NCI-H1092 (cell line): ENCODE measurements at places on chromosomes 1 and 21.

DNA sequence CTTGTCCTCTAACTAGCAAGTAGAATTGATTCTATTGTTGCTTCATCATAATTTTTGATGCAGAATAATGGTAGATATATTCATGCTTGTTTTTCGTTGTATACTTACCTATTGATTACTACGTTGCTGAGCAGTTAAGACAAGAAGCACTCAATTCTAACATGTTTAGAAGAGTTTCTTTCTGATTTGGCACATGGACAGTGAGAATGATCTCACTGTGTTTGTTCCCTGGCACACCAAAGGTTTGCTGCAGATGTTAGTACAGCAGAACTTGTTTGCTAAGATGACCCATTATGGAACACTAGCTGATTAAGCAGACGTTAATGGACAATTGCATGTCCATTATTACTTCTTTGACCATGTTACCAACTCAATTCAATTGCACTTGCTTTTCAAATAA, 184.7 kb upstream of the SGIP1 start:
- no peak for DNase-seq

GRCh38 chr1:247007511-247008405, at the start of gene ZNF695:
Gene ZNF695, minus strand, starts transcription at chr1:247008057. Its CDS starts 149 bp downstream, at chr1:247007908.
- DNase-seq, result peak; percentile 98

- peak; percentile 94 for DNase-seq
Observed at GRCh38 chr1:109075531-109076490, at the start of gene TAF13. Gene TAF13, minus strand, starts transcription at chr1:109076003. Its CDS starts 56 bp downstream, at chr1:109075947.

DNA sequence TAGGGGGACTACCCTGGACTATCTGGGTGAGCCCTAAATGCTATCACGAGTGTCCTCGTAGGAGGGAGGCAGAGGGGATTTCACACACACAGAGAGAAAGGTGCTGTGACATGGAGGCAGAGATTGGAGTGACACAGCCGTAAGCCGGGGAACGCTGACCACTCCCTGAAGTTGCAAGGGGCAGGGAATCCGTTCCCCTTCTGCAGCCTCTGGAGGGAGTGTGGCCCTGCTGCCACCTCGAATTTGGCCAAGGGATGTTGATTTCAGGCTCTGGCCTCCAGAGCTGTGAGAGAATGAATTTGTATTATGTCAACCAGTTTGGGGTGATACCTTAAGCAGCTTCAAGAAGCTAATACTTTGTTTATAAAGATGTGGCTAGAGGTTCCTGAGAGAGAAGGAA, 137.7 kb downstream of the ACTL8 start:
- DNase-seq, result no peak

DNA sequence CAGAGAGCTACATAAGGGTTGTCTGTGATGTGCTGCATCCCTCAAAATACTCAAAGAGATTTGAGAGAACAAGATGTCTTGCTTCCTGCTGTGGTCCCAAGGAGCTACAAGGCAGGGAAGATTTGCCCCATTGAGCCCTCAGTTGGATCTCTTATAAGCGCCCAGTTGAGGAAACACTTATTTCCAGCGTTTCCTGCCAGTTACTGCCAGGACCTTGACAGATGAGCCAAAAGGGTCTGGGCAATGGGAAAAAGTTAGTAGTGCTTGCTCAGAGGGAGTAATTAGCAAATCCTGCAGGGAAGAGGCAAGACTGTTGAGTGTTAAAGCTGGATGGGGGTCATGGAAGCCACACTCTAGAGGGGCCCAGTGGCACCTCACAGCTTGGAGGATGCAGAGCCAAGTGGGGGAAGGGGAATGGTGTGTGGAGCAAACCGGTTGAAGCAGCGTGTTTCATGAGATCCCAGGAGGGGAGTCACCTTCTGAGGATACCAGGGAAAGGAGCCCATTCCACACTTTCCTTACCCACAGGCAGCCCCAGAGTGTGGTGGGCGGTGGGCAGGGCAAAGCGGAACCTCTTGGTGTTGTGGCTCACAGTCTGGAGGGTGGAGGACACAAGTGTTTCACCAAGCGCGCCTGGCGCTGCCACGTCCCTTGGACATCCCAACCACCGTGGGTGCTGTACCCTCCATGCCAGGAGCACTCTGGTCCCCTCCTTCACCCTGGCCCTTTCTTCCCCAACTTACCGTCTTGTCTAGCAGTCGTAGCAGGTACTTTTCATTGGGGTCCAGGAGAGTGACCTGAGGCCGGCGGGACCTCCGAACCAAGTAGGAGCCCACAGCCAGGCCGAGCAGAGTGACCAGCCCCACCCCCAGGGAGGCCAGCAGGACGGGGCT, 805 bp downstream of the CYB5R1 start:
- DNase-seq, result no peak

DNA sequence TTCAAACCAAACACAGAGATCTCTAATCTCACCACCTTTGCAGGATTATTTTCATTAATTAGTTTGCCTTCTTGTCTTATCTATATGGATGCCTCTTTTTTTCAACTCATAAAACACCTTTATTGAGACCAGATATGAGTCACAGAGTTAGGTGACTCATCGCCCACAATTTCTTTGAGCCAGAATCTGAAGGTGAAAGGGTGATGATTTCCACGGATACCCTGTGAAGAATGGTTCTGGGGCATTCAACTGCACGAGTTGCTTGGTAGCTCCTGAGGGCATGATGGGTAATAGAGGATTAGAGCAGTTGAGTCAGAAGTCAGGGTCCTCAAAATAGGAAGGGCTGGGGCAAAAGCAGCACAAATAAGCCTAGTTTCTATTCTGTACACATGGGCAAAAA, 128.2 kb downstream of the TBX19 start:
- no peak for DNase-seq

- no peak for DNase-seq
Observed at GRCh38 chr1:101284021-101284420, 47.2 kb downstream of the S1PR1 start.

- DNase-seq, result no peak
Observed at GRCh38 chr1:191320062-191320461, 838.2 kb upstream of the RGS18 start.

DNA sequence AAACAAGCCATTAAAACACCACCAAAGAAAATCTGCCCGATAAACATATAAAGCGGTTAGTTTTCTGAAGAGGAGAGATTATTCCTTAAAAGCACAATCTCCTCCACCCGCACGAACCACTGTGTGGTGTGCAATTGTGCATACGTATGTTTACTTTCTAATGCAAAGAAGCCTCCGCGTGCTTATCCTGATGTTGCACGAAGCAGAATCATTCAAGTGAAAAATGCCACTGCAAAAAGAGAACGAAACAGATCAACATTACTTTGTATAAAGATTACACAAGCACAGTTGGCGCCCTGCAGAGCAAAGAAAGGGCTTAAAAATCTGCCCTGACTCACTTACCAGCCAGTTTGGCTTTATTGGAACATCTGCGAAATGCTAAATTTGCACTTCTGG, 166.8 kb downstream of the ZNF281 start:
- no peak for DNase-seq

- DNase-seq, result no peak
Observed at GRCh38 chr1:32377541-32378220, 15.3 kb downstream of the TSSK3 start.

DNA sequence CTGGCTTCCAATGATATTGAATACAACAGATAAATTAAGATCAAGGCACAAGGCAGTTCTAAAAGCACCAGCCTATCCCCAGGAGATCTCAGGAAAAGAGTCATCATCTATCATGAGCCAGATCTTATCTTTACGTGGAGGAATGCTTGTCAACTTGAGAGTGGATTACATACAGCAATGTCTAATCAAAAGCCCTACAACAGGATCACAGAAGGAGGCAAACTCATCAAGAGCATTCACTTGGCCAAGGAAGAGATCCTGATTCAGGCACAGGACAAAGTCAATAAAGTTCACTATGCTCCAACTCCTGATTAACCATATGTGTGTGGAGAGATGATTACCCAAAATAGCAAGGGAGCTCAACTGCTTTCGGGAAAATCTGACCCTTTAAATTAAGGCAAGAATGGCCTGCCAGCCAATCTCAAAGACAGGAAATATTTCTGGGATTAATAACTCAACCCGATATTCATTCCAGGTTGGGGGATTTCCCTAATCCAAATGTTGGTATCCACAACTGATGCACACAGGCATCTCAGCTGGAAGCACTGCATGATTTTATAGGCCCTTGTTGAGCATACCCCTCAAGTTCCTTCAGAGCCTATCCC, 33.7 kb downstream of the TBX15 start:
- no peak for DNase-seq

DNA sequence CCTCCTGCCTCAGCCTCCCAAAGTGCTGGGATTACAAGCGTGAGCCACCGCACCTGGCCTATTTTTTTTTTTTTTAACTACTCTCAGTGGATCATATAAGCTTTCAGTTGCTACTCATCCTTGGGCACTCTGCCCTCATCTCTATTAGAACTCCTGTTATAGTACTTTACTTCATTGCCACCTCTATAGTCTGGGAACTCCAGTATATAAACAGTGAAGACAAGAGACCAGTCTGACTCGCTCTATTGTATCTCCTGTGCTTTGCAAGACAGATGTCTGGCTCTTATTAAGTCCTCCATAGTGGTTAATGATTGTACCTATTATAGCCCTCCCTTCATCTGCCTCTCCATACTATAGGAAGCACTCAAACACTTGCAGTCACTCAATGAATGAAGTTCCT, 15.1 kb downstream of the KHDRBS1 start:
- DNase-seq, result no peak

GRCh38 chr1:164876398-164877116, 317.6 kb downstream of the PBX1 start:
- DNase-seq, result no peak

- DNase-seq, result no peak
Observed at GRCh38 chr1:217564833-217565232, 66.1 kb downstream of the GPATCH2 start.

- no peak for DNase-seq
Observed at GRCh38 chr1:111045033-111045722, 81.5 kb upstream of the LRIF1 start.

- no peak for DNase-seq
Observed at GRCh38 chr1:93965888-93966287, 56.7 kb upstream of the GCLM start.

DNA sequence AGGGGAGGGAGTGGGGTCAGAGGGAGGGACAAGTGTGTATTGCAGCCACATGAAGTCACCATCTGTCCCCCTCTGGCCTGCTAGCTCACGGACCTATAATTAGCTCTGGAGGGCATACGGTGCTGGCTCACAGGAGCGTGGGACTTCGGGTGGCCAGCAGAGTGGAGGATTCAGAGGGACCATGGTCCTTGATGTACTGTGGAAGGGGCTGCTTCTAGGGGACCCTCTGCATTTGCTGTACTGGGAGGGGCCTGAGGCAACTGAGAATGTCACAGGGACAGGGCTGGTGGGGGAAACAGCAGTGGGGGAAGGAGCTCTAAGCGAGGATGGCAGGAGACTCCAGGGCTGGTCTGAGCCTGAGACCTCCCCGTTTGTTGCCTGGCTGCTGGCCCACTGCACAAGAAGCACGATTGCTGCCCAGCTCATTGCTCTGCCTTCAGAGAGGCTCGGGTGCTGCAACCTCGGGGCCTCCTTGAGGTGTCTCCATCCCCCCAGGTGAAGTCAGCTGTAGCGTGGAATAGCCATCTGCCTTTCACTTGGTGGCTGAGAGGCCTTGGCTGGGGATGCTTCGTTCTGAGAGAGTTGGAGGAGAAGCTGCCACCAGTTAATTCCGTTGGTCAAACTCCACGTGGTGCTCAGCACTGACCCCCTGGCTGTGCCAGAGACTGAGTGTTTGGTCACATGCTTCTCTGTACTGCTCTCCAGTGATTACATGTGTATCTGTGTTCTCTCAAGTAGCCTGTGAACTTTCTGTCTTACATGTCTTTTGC, 2.7 kb downstream of the PPFIA4 start:
- DNase-seq, result no peak

GRCh38 chr1:209741193-209741592, 14.7 kb upstream of the TRAF3IP3 start:
- DNase-seq, result no peak

- DNase-seq, result no peak
Observed at GRCh38 chr1:178964469-178965330, 61.0 kb upstream of the FAM20B start.

- DNase-seq, result no peak
Observed at GRCh38 chr1:119556423-119556822, 49.4 kb downstream of the HSD3B1 start.

DNA sequence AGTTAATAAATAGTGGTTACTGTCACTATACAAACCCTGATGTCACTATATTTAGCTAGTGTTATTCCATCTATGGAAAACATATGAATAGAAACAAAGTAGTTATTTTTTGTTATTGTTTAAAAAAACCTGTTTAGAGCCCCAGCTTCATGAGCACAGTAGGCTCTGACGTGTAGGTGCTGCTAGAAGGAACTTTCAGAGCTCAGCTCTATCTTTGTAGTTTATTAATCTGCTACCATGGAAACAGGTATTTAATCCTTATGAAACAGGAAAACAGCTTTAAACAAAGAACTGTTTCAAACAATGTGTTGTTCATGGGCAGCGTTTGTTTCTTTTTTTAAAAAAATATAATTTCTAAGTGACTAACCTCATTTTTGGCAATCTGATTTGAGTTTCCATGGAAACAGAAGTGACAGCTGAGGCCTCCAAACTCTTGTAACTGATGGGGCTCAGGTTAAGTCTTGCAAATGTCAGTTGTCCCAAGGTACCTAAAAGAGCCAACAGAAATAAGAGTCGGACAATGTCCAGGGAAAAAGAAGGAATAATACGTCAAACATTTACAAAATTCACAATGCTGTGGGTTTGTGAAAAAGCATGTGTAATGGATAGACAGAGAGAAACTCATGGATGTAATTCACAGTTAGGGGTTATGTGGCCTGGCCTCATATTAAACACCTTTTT, 162.0 kb upstream of the C21orf91 start:
- DNase-seq, result no peak

DNA sequence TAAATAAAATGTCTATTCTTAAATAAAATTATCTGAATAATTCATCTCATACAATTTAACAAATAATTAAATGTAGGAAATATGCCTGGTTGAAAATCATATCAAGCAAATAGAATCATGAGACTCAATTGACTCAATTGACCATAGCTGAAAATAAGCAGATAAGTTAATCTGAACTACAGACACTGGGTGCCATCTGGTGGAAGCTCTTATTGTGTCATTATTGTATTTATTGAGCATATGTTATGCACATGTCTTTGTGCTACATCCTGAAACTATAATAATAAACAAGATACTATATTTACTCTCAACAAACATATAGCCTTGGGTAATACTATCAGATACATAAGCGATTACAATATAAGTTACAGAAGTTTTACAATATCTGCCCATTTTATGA, 41.0 kb downstream of the BRINP3 start:
- peak; percentile 3 for DNase-seq
